ENCODE measurements at places on chromosomes 1 and 21. TPM values are rescaled to one million over a fixed set of nuclear protein-coding genes. Genes with fewer than 3 reads are reported as not detected.

Gene DYNLT5
- 6.3 TPM for polyA plus RNA-seq

Gene AIM2
- polyA plus RNA-seq: 0.20 TPM

Gene GJA8
- polyA plus RNA-seq: not detected

Gene SMPDL3B
- polyA plus RNA-seq: 0.17 TPM

Gene TNFRSF9
- polyA plus RNA-seq: 0.06 TPM

Gene THEM5
- polyA plus RNA-seq: 0.55 TPM

Gene S100A1
- polyA plus RNA-seq: 12.2 TPM

Gene DTL
- 10.8 TPM for polyA plus RNA-seq

Gene KCNJ6
- polyA plus RNA-seq: 2.0 TPM

Gene MSH4
- polyA plus RNA-seq: 0.38 TPM

Gene BEND5
- polyA plus RNA-seq: 8.0 TPM

Gene NMNAT2
- polyA plus RNA-seq: 1.2 TPM

Gene GJA9
- polyA plus RNA-seq: 0.28 TPM

Gene TSPAN1
- 0.12 TPM for polyA plus RNA-seq

Gene FAM78B
- polyA plus RNA-seq: 3.8 TPM

Gene MROH9
- not detected for polyA plus RNA-seq

Gene B3GALT5
- polyA plus RNA-seq: 0.09 TPM

Gene OLIG2
- not detected for polyA plus RNA-seq

Gene CCDC30
- 1.9 TPM for polyA plus RNA-seq

Gene ARHGAP30
- 2.6 TPM for polyA plus RNA-seq

Gene KIF26B
- 2.2 TPM for polyA plus RNA-seq

Gene FAM163A
- 0.37 TPM for polyA plus RNA-seq

Gene EFHD2
- polyA plus RNA-seq: 30.9 TPM

Gene FAM177B
- polyA plus RNA-seq: not detected

Gene SLFNL1
- 0.43 TPM for polyA plus RNA-seq

Gene TNFRSF4
- polyA plus RNA-seq: 2.4 TPM

Gene NBL1
- 21.7 TPM for polyA plus RNA-seq

Gene DNMT3L
- polyA plus RNA-seq: not detected

Gene FGGY
- 13.6 TPM for polyA plus RNA-seq

Gene PUM1
- polyA plus RNA-seq: 53.2 TPM

Gene ATP5PB
- 289 TPM for polyA plus RNA-seq

Gene RBP7
- polyA plus RNA-seq: 5.5 TPM

Gene GJA4
- polyA plus RNA-seq: 38.5 TPM

Gene CR2
- 0.36 TPM for polyA plus RNA-seq

Gene NKAIN1
- 2.0 TPM for polyA plus RNA-seq

Gene RGS7
- polyA plus RNA-seq: not detected

Gene C1orf141
- polyA plus RNA-seq: not detected

Gene BGLAP
- polyA plus RNA-seq: 2.8 TPM

Gene LHX8
- 0.11 TPM for polyA plus RNA-seq

Gene AGO4
- polyA plus RNA-seq: 15.9 TPM

Gene SV2A
- polyA plus RNA-seq: 5.3 TPM

Gene NUP210L
- not detected for polyA plus RNA-seq

Gene AKT3
- polyA plus RNA-seq: 19.3 TPM

Gene MCOLN2
- 0.60 TPM for polyA plus RNA-seq

Measured in muscle of back (tissue), 13 donors.